ENCODE measurements at places on chromosomes 12 and 14. TPM values are rescaled to one million over a fixed set of nuclear protein-coding genes. Genes with fewer than 3 reads are reported as not detected.

The BEGAIN gene
- 1.3 TPM for total RNA-seq

The WSCD2 gene
- 0.41 TPM for total RNA-seq

The HOXC6 gene
- total RNA-seq: 0.93 TPM

The LPCAT3 gene
- total RNA-seq: 108 TPM

The RD3L gene
- total RNA-seq: not detected

The RND1 gene
- 4.0 TPM for total RNA-seq

The ARMH4 gene
- total RNA-seq: 2.0 TPM

The TMEM260 gene
- 25.4 TPM for total RNA-seq

DNA sequence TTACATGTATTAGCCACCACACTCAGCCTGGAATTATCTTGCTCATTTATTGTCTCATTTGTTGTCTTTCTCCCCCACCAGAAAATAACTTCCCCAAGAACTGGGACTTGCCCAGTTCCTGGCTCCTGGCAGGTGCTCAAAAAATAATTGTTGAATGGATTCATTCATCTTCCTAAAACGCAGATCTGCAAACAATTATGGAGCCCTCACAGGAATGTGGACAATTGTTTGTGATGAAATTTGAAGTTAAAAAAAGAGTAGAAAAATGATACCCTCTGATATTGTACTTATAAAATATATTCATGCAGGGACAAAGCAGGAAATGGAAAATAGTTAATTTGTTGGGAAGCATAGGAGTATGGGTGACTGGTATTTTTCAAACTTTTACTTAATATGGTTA lies 60.7 kb upstream of the MAP1LC3B2 start:
- H3K36me3 ChIP-seq: no peaks in the 10 kb centered on the region
- H3K4me3 ChIP-seq: no peak overlapping the region
- H3K4me1 ChIP-seq: no peaks in the 10 kb centered on the region
- no peaks in the 10 kb centered on the region for H3K27me3 ChIP-seq

- H3K27me3 ChIP-seq: peaks cover 16% of the 10 kb centered on the region
- no peaks in the 10 kb centered on the region for H3K36me3 ChIP-seq
- no peaks in the 10 kb centered on the region for H3K4me1 ChIP-seq
- no peak for DNase-seq
- no peak overlapping the region for H3K27ac ChIP-seq
- H3K4me3 ChIP-seq: no peak overlapping the region
Observed at GRCh38 chr12:132243596-132244310, 85.6 kb downstream of the GALNT9 start.

- H3K36me3 ChIP-seq: no peaks in the 10 kb centered on the region
- no peaks in the 10 kb centered on the region for H3K4me1 ChIP-seq
- no peak overlapping the region for H3K4me3 ChIP-seq
- DNase-seq: no peak
Observed at GRCh38 chr14:54804538-54805041, 98.0 kb downstream of the GCH1 start.

- H3K27ac ChIP-seq: no peak overlapping the region
- no peaks in the 10 kb centered on the region for H3K27me3 ChIP-seq
- H3K4me3 ChIP-seq: no peak overlapping the region
- peak; percentile 42 for DNase-seq
Observed at GRCh38 chr12:130775953-130776856, 60.1 kb upstream of the RIMBP2 start.

- H3K4me3 ChIP-seq: no peak overlapping the region
- no peaks in the 10 kb centered on the region for H3K36me3 ChIP-seq
- H3K4me1 ChIP-seq: no peaks in the 10 kb centered on the region
- peaks cover 37% of the 10 kb centered on the region for H3K27me3 ChIP-seq
- H3K27ac ChIP-seq: no peak overlapping the region
- no peak for DNase-seq
Observed at GRCh38 chr14:69928111-69928523, 48.9 kb downstream of the SMOC1 start.

GRCh38 chr12:108201808-108202207 lies 72.7 kb downstream of the WSCD2 start:
- no peak for DNase-seq
- H3K36me3 ChIP-seq: no peaks in the 10 kb centered on the region
- H3K4me3 ChIP-seq: no peak overlapping the region
- no peaks in the 10 kb centered on the region for H3K27me3 ChIP-seq
- no peaks in the 10 kb centered on the region for H3K4me1 ChIP-seq

DNA sequence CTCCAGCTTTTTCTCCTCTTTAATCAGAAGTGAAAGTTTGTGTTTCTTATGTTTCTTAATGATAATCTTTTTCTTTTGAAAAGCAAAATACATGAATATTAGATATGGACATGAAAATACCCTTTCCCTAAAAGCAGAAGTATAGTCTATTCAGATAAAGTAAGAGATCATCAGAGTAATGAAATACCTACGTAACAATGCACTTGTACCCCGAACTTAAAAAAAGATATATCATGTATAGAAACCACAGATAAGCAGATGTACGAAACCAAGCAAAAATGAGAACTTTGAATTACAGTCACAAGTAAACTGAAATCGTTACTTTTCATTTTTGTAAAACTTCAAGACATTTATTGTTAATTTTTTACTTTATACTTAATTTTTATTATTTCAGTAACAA lies 1.5 kb upstream of the GPR65 start:
- peaks cover 48% of the 10 kb centered on the region for H3K4me1 ChIP-seq
- H3K27ac ChIP-seq: no peak overlapping the region
- no peak for DNase-seq
- no peak overlapping the region for H3K4me3 ChIP-seq
- H3K27me3 ChIP-seq: no peaks in the 10 kb centered on the region
- H3K36me3 ChIP-seq: no peaks in the 10 kb centered on the region

DNA sequence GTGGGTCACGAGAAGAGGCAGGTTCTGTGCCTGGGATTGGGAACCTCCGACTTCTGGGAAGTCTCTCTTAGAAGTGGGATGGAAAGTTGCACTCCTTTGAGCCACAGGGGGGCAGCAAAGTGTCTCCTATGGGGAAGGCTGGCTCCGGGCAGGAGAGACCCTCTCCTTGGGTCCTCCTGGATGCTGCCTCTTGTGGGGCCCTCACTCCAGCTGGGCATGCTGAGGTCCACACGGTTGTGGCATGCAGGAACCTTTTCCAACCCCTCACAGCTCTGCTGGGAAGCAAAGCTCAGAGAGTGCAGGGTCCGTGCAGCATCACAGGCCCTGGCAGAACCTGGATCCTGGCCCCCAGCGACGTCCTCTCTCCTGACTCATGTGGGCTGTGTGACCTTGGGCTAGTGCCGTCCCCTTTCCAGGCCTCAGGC lies 17.4 kb downstream of the SDSL start:
- no peak overlapping the region for H3K4me3 ChIP-seq
- no peaks in the 10 kb centered on the region for H3K36me3 ChIP-seq
- peak; percentile 32 for DNase-seq
- H3K27me3 ChIP-seq: peaks cover 41% of the 10 kb centered on the region
- no peak overlapping the region for H3K27ac ChIP-seq

- H3K27ac ChIP-seq: no peak overlapping the region
- H3K4me3 ChIP-seq: no peak overlapping the region
- no peaks in the 10 kb centered on the region for H3K4me1 ChIP-seq
- DNase-seq: no peak
- no peaks in the 10 kb centered on the region for H3K27me3 ChIP-seq
Observed at GRCh38 chr12:132740313-132740646, 21.4 kb downstream of the ANKLE2 start.

- H3K27ac ChIP-seq: no peak overlapping the region
- H3K4me1 ChIP-seq: no peaks in the 10 kb centered on the region
- H3K27me3 ChIP-seq: no peaks in the 10 kb centered on the region
- no peak overlapping the region for H3K4me3 ChIP-seq
- no peak for DNase-seq
Observed at GRCh38 chr12:69385038-69385437, 25.5 kb downstream of the YEATS4 start.

GRCh38 chr14:101084436-101084826 lies 180.9 kb upstream of the RTL1 start:
- no peak overlapping the region for H3K27ac ChIP-seq
- no peaks in the 10 kb centered on the region for H3K27me3 ChIP-seq

DNA sequence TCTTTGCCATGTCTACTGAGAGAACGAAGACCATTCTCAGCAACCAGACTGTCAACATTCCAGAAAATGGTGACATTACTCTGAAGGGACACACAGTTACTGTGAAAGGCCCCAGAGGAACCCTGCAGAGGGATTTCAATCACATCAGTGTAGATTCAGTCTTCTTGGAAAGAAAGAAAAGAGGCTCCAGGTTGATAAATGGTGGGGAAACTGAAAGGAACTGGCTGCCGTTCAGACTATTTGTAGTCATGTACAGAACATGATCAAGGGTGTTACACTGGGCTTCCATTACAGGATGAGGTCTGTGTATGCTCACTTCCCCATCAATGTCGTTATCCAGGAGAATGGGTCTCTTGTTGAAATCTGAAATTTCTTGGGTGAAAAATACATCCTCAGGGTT lies 29.7 kb upstream of the PSMA6 start:
- H3K36me3 ChIP-seq: no peaks in the 10 kb centered on the region
- no peak for DNase-seq
- no peak overlapping the region for H3K27ac ChIP-seq
- H3K4me3 ChIP-seq: no peak overlapping the region
- no peaks in the 10 kb centered on the region for H3K4me1 ChIP-seq
- no peaks in the 10 kb centered on the region for H3K27me3 ChIP-seq

GRCh38 chr14:103131580-103131979 lies 8.3 kb downstream of the TNFAIP2 start:
- peaks cover 36% of the 10 kb centered on the region for H3K4me1 ChIP-seq
- H3K4me3 ChIP-seq: no peak overlapping the region
- DNase-seq: no peak
- no peaks in the 10 kb centered on the region for H3K27me3 ChIP-seq
- peak overlapping the region; percentile 5 for H3K27ac ChIP-seq

DNA sequence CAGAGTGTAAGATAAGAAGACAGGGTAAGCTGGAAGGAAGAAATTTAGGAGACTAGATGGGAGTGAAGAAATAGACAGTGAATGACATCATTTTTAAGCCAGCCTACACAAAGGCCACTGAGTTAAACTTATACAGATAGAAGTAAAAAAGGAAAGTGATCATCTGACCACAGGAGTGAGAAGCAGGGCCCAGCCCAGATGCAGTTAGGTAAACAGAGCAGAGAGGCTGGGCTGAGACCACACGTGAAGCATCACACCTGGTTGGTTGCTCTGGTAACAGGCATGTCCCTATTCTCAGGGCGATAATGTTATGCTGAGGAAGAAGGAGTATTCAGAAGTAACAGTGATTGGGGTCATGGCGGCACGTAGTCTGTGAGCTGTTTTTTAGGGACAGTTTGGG lies 1079.4 kb downstream of the AACS start:
- no peaks in the 10 kb centered on the region for H3K4me1 ChIP-seq
- no peaks in the 10 kb centered on the region for H3K27me3 ChIP-seq
- H3K27ac ChIP-seq: no peak overlapping the region
- no peak overlapping the region for H3K4me3 ChIP-seq
- no peaks in the 10 kb centered on the region for H3K36me3 ChIP-seq

GRCh38 chr12:43285159-43285598 lies 266.8 kb downstream of the ADAMTS20 start:
- no peak overlapping the region for H3K4me3 ChIP-seq
- no peak overlapping the region for H3K27ac ChIP-seq
- no peaks in the 10 kb centered on the region for H3K27me3 ChIP-seq
- peaks cover 6% of the 10 kb centered on the region for H3K4me1 ChIP-seq

- no peak overlapping the region for H3K4me3 ChIP-seq
- no peak for DNase-seq
- H3K27ac ChIP-seq: no peak overlapping the region
- H3K36me3 ChIP-seq: no peaks in the 10 kb centered on the region
Observed at GRCh38 chr14:81246461-81247270, 25.9 kb upstream of the GTF2A1 start.

DNA sequence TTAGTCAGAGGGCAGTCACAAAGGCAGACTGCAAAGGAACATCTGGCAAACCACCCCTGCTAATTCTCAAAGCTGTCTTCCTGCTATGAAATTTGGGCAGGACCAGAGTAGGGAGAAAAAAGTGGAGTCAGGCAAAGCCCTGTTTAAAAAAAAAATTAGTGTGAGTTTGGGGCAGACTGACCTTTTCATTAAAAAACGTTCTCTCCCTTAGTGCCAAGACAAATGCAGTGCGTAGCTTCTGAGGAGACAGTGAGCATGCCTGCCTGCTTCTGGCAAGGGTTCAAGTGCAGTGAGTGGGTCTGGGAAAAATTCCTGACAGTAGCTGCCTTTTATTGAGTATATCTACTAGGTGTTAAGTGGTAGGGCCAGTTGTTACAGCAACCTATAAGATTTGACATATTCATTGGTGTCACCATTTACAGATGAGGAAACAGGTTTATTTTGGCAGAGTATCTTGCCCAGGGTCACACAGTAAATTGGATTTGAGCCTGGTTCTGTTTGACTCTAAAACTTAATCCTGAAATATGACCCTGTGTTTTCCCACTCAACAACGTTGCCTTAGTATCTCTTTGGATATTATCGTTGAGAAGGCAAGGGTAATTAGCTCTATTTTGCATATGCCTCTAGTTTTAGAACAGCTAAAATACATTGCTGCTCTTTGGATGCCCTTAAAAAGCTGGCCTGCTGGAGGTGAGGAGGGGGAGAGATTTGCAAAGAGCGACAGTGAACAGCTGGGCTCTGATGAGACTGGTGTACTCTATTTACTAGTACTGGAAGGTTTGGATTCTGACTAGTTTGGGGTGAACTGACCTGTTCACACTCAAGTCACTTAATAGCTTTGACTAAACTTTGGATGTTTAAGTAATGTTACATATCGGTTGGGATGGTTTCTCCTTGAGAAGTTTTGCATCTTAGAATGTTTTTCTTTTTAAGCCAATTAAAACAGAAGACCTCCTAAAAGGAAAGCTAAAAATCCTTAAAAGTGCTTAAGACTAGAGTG lies 72.8 kb downstream of the PAPOLA start:
- no peak overlapping the region for H3K4me3 ChIP-seq
- H3K4me1 ChIP-seq: peaks cover 4% of the 10 kb centered on the region
- no peaks in the 10 kb centered on the region for H3K36me3 ChIP-seq
- no peak overlapping the region for H3K27ac ChIP-seq

- H3K27me3 ChIP-seq: peaks cover 5% of the 10 kb centered on the region
- DNase-seq: no peak
Observed at GRCh38 chr14:59098377-59098776, 90.1 kb upstream of the DAAM1 start.
